ENCODE measurements at places on chromosomes 3 and 15. TPM values are rescaled to one million over a fixed set of nuclear protein-coding genes. Genes with fewer than 3 reads are reported as not detected.

DNA sequence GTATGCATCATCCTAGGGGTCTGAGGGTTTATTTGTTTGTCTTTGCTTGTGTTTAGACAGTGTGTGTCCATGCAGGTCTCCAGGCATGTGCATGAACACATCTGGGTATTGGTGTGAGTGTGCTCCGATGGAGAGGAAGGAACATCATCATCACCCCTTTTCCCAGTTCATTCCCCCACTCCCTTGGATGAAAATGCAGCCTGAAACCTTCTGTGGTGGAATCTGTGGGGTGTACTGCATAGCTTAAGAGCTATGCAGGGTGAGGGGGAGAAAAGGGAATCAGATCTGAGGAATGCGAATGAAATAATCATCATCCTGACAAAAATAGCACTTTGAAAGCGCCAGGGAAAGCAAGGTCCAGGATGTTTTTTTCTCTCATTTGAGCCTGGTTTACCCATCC lies 520.1 kb downstream of the NTRK3 start:
- no peak for DNase-seq

DNA sequence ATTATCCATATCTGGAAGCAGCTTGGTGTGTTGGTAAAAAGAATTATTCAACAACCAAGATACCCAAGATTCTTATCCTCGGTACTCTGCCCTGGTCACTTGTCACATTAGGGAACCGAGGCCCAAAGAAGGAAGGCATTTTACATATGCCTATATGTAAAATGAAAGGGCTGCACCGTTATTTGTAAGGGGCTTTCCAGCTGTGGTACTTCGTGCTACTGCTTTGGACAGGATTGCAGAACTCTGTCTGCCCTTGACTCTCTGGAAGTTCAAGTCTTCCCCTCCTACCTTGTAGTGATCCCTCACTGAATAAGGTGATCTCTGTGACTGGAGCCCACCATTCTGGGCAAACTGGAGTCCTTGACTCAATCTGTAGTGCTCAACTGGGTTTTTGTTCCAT lies 198.9 kb upstream of the TOPAZ1 start:
- no peak for DNase-seq

The RAB8B gene
- polyA plus RNA-seq: 15.1 TPM

DNA sequence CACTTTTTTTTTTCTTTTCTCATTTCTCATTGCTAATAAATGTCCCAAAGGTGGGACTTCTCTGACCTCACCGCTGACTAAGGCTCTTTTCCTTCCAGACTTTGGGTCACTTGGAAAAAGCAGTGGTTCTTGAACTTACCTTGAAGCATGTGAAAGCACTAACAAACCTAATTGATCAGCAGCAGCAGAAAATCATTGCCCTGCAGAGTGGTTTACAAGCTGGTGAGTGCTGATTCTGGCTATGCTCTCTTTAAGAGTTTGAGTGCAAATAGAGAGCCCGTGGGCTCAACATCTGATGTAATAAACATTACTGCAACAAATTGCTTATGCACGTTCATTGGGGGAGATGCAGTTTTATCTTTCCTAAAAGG lies 2.0 kb downstream of the BHLHE40 start:
- DNase-seq: no peak

- peak; percentile 33 for DNase-seq
These were observed 26.9 kb downstream of the PIERCE2 start for GRCh38 chr15:55434989-55435825.
